ENCODE measurements at places on chromosomes 16 and 17. TPM values are rescaled to one million over a fixed set of nuclear protein-coding genes. Genes with fewer than 3 reads are reported as not detected.

The TP53TG3F gene
- not detected for total RNA-seq

The DHX58 gene
- total RNA-seq, result 27.5 TPM

The HEATR3 gene
- total RNA-seq, result 16.8 TPM

The RHBDL1 gene
- total RNA-seq, result 2.0 TPM

The TTLL6 gene
- 0.20 TPM for total RNA-seq

The ZNHIT3 gene
- total RNA-seq, result 29.0 TPM

The ACSM2A gene
- total RNA-seq, result not detected

The ARHGAP23 gene
- 85.1 TPM for total RNA-seq

GRCh38 chr17:13601776-13602551 is at the start of gene HS3ST3A1:
Gene HS3ST3A1, minus strand, starts transcription at chr17:13601929. Its CDS starts 800 bp downstream, at chr17:13601129.
- DNase-seq, result peak; percentile 66

GRCh38 chr16:72561-73548 is at the start of gene RHBDF1:
Gene RHBDF1, minus strand, starts transcription at chr16:72631. Its CDS starts 7,616 bp downstream, at chr16:65015.
- peak; percentile 86 for DNase-seq

DNA sequence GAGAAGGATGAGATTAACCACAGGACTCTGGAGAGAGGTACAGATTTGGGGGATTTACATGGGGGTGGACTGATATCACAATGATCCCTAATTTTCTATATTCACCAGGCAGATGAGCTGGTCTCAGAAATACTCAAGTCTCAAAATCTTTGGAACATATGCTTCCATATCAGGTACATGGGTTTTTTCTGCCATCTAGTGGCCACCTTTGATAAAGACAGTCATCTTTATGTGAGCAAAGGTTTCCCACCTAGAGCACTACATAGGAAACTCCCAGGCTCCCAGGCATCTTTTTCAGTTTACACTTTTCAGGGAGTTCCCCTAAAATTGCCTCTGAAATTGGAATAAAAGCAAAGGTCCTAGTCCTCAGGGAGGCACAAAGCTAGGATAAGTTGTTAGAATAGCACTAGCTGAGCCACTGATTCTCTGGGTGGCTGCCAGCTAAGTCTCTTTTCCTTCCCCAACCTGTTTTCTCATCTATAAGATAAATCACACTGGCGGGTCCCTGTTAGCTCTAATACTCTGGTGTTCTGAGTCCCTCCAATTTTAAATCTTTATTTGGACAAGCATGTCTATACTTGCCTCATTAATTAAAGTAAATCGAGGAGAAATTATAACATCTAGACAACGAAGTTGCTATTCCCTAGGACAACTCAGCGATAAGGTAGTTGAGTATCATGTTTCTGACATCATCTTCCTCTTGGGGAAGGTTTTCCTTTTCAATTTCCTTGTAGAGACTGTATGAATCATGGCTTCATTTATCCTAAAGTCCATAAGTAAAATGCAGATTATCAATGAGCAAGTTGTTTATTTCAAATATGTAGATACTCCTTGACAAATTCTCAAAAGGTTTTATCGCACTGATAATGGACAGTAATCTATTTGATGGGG is 19.0 kb upstream of the MON1B start:
- no peak for DNase-seq

DNA sequence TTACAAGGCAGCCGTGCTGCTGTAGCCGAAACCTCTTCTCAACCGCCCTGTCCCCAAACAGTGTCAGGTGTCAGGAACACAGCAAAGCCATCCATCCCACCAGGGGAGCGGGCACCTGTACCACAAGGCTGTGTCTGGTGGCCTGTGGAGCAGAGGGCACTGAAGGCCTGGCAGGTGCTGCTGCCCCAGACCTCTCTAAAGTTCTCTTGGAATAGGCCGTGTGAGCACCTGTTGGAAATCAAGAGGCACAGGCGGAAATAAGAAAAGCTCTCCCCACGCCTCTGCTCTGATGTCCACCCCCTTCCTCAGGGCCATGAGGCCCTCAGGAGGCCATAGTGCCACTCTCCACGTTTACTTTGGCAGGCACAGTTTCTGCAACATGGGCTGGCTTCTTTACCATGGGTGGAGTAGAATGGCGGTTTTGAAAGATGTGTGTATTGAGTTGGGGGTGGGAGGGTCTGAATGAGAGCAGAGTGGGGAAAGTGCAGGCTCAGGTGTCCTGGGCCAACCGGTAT is 99.9 kb upstream of the ZNF750 start:
- peak; percentile 71 for DNase-seq

DNA sequence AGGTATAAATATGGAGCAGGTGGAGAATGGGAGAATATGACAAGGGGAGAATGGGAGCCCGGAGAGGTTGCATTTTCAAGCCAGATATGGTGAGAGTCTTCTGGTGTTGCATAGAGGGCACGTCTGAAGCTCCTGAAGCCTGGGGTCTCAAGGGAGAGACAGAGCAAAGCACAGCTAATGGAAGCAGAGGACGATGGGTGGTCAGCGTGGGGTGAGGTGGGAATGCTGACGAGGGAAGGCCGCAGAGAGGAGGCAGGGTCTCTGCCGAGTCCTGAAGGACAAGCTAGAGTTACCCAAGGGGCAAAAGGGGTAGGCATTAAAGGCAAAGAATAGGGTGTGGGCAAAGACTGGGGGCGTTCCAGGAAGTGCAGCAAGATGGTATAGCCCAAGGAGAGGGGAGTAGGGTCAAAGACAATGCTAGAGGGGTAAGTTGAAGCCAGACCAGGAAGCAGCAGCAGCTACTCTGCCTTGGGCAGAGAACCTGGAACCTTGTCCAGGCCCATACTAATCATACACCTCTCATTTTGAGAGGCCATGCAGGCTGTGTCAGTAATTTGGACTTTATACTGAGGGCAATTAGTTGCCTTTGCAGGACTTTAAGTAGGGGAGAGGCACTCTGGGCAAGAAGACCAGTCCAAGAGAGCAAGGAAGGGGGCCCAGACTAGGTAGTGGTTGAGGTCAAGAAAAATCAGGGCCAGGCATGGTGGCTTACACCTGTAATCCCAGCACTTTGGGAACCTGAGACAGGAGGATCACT is 2.7 kb downstream of the OTOP3 start:
- no peak for DNase-seq

GRCh38 chr17:53837131-53837530 is 14.4 kb downstream of the KIF2B start:
- no peak for DNase-seq

DNA sequence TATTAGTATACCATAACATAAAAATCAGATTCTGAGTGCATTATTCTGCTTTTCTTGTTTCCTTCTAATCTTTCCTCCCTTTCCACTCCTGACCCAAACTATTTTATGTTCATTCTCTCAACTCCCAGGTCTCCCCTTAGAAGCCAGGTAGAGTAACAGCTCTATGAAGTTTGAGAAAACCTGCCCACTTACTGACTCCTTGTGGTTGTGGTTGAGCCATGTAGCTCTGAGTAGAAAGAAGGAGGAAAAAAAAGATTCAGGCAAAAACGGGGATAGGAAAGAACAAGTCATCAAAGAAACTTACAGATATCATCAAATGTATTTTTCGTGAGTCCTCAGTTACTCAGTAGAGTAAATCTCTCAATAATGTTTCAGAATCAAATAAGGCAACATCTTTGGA is 216.7 kb downstream of the PMP22 start:
- no peak for DNase-seq

DNA sequence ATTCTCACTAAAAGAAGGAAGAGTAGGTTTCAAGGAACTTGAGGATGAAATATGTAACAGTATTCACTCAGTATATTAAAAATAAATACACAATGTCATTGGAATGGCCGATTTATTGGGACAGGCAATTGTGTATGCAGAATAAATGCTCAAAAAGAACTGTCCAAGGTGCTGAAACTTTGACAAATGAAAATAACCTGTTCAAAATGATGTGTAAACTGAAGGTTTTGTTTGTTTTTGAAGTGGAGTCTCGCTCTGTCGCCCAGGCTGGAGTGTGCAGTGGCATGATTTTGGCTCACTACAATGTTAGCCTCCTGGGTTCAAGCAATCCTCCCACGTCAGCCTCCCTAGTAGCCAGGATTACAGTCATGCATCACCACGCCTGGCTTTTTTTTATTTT is 318.7 kb upstream of the RBFOX1 start:
- DNase-seq, result no peak

GRCh38 chr17:45963283-45963682 is 35.8 kb upstream of the STH start:
- DNase-seq, result no peak

DNA sequence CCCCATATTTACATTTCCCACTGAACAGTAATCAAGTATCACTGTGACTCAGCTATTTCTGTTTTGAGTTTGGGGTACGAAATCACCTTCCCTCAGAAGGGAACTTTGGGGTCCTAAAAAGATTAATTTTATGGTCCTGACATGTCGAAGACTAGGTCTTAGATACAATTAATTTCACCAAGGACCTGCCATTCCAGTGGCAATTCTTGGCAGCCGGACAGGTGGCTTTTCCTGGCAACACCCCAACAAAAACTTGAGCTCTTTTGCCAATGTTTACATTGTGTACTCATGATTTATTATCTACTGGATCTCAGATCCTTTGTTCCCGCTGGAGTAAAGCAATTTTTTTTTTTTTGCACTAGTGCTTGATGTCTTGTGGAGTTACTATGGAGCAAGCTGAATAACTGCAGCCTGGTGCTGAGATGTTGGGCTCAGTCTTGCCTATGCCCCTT is 14.4 kb downstream of the SLFN5 start:
- no peak for DNase-seq

- no peak for DNase-seq
Measured at GRCh38 chr16:75945916-75946457, 219.7 kb upstream of the CPHXL start.

DNA sequence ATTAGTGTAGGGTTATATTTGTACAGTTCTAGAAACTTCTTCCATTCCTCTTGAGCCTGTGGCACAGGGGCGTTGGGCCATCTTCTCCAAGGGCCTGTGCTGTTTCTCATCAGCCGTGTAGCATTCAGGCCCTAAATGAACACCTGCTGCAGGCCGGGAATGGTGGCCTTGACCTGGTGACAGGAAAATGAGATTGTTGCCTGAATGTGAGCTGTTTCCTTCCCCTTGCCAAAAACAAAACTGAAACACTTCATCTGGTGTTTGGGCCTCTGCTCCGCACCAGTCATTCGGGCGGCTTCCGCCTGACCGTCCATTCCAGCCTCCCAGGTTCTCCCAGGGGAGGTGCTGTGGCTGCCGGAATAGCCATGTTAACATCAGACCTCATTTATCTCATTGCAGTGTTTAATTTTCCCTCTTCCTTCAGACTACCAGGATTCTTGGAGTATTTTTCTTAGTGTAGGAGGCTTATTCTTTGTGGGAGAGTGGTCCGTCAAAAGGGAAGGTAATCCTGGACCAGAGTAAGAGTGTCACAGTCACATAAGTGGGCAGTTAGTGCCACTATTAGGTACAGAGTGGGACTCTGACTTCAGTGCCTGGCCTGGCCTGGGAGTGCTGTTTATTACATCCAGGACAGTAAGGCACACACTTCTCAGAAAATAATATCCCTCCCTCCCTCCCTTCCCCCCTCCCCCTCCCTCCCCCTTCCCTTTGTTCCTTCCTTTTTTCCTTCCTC is 61.9 kb downstream of the WWP2 start:
- peak; percentile 62 for DNase-seq

- DNase-seq, result no peak
Measured at GRCh38 chr16:9843424-9844018, 338.7 kb downstream of the GRIN2A start.

GRCh38 chr17:63601439-63602371 is 1.0 kb downstream of the TACO1 start:
- DNase-seq, result no peak

DNA sequence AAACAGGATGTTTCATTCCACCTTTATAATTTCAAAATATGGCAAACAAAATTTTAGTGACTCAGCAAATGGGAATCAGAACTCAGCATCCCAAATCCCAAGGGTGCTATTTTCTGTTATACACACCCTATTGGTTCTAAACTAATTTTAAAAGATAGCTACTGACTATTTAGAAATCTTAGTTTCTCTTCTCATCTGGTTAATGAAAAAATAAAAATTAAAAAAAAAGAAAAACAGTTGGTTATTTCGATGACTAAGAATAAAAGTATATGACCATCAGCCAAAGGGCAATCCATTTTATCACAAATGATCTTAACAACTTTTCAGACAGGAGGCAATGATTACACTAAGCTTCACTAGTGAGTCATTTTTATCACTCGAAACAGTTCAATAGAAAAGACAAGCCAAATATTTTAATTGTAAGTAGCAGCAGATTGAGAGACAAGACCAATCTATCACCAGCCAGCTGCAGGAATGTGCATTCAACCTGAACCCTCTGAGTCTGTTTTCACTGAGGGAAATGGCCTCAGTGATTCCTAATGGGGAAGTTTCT is 15.2 kb downstream of the PHLPP2 start:
- DNase-seq, result no peak

DNA sequence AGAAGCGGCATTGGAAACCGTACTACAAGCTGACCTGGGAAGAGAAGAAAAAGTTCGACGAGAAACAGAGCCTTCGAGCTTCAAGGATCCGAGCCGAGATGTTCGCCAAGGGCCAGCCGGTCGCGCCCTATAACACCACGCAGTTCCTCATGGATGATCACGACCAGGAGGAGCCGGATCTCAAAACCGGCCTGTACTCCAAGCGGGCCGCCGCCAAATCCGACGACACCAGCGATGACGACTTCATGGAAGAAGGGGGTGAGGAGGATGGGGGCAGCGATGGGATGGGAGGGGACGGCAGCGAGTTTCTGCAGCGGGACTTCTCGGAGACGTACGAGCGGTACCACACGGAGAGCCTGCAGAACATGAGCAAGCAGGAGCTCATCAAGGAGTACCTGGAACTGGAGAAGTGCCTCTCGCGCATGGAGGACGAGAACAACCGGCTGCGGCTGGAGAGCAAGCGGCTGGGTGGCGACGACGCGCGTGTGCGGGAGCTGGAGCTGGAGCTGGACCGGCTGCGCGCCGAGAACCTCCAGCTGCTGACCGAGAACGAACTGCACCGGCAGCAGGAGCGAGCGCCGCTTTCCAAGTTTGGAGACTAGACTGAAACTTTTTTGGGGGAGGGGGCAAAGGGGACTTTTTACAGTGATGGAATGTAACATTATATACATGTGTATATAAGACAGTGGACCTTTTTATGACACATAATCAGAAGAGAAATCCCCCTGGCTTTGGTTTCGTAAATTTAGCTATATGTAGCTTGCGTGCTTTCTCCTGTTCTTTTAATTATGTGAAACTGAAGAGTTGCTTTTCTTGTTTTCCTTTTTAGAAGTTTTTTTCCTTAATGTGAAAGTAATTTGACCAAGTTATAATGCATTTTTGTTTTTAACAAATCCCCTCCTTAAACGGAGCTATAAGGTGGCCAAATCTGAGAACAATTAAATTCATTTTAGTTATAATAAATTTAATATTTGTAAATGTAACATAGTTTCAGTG is 1.7 kb downstream of the HEXIM1 start:
- DNase-seq, result peak; percentile 85

DNA sequence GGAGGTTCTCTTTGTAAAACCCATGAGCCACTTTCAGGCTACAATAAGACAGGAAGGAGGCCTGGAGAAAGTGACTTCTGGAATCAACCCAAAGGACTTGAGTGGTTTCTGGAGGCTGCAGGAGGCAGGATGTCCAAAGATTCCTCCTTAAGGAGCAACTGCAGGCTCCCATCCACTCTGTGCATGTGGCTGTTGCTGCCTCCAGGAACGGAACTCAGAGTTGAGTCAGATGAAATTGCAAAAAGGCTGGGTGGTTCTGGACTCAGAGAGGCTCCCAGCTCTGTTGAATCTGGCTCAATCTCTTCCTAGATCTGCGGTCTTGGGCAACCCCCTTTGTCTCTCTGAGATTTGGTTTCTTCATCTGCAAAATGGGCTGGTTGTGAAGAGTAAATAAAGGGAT is 197.1 kb downstream of the SHISA9 start:
- no peak for DNase-seq

Measured in upper lobe of right lung (tissue), 1 donor.